NCI-H2081 treated with DMSO at 0.1 percent for 48 hours (cell line): ENCODE measurements at places on chromosomes 3 and 15.

- DNase-seq = no peak
Measured at GRCh38 chr3:53079147-53079546, 33.3 kb upstream of the SFMBT1 start.

DNA sequence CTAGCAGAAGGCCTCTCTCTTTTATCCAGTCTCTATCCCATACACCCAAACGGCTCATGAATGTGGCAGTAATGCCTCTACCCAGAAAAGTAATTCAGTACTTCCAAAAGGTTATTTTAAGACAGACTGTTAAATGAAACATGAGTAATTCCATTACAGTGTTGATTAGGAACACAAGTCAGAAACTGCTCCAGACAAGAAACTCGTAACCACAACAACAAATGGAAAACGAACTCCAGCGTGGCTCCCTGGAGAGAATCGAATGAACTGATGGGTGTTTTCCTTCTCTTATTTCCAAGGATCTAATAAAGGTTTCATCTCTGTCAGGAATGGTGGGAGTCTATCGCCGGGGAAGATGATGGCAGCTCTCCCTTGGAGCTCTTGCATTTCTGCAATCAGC is 228.4 kb downstream of the MAGI1 start:
- DNase-seq = no peak

GRCh38 chr3:156290924-156291271 is 170.5 kb downstream of the KCNAB1 start:
- DNase-seq = no peak

DNA sequence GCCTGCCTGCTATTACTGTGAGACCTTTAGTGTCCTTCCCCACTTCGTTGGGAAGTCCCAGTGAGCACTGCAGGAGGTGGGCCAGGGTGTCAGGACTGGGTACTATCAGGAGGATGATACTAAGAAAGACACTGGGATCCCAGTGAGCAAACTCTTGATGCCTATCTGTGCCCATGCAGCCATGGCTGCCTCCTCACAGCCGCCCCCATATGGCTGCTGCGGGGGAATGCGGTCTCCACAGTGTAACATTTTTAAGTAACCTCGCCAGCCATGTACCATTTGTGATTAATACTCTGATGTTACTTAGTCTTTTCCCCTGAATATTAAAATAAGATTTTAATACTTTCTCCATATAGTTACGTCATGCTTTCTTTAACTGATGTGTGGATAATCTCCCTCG is 312.2 kb downstream of the RYR3 start:
- DNase-seq = no peak

DNA sequence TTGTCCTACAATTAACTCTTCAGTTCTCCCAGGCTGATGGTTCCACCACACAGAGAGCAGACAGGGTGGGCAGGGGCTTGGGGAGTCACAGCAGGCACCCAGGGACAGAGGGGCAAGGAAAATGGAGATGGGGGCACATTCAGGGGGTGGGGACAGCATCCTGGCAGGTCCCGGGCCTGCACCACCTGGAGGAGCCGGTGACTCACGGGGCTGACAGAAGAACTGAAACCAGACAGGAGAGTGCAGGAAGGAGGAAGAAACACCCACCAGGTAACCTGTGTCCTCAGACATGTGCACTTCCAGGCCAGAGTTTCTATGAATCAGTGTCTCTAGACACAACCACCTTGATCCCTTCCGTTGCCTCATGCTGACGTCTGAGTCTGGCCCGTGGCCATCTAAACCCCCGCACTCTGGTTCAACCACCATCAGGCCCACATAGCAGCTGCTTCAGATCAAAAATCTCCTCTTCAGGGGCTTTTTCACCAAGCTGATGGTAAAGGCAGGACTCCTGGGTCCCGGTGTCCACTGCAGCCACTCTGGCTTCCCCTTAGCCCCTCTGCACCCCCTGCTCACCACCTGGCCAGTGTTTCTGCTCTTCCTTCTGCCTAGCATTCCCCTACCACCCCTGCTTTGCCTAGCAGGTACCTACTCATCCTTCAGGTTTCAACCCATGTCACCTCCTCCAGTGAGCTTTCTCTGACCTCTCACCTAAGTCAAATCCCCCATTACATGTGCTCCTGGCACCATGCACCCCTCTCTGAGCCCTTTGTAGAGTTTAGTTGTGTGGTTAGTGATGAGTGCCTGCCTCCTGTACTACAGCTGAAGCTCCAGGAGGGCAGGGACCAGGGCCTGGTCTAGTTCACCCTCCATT is 16.5 kb upstream of the CYP11A1 start:
- no peak for DNase-seq

DNA sequence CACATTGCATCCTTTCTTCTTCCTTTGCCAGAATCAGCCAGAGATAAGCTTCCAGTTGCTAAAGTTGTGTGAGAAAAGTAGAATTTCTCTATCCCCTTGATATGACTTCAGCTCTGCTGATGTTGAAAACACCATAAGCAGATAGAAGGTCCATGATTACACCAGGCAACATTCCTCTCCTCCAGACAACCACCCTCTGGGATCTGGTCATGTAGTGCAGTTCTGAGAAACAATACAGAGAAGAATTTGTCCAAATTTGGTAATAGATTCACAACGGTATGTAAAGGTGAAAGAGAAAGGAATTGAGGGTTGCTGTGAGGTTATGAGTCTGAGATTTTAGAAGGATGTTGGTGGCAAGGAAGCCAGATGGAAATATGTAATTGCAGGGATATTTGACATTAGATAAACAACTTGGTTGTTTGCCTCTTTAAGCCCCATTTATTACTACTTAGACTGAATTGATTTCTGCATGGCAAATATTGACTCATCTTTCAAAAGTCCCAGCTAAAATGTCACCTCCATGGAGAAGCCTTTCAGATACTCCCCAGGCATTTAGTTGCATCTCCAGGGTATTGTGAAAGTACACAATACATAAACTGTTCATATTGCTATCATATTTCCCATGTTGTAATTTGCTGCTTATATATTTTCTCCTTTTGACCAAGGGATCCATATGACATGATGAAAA is 134.9 kb downstream of the GAP43 start:
- DNase-seq = peak; percentile 76

DNA sequence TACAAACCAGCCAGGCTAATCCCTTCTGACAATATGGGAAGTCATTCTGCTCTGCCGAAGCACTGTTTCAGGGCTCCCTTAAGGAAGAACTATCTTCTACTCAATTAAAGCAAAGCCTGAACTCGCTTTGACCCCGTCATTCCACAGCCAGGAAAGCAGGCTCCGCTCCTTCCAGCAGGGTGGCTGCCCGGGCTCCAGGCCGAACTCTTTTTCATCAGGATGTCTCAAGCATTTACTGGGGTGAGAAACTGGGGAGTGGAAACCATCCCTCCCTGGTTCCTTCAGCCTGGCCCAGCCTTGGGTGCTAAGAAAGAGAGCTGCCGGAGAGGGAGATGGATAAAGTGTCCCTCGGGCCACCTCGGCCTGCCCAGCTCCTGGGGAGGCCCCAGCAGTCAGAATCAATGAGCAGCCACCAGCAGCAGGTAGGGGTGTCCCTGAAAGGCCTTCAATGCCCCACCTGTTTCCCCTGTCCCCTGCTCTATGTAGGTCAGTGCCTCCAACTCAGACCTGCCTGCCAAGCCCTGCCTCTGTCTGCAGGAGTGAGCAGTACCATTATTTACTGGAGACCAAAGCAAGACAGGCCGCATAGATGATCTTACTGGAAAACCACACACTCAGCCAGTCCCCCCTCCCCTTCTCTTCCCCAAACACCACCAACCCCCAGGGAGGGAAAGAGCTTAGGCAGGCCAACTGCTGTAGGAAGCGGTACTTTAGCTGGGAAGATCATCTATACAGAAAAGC is 225.6 kb upstream of the TLE3 start:
- no peak for DNase-seq

- no peak for DNase-seq
Measured at GRCh38 chr3:140467796-140468315, 210.0 kb upstream of the TRIM42 start.

- DNase-seq = no peak
Measured at GRCh38 chr3:149000206-149000745, 8.9 kb downstream of the GYG1 start.
